ENCODE measurements at places on chromosomes 16 and 17.
A peak's percentile ranks its signal among the peaks of the same experiment; 100 is the strongest.

DNA sequence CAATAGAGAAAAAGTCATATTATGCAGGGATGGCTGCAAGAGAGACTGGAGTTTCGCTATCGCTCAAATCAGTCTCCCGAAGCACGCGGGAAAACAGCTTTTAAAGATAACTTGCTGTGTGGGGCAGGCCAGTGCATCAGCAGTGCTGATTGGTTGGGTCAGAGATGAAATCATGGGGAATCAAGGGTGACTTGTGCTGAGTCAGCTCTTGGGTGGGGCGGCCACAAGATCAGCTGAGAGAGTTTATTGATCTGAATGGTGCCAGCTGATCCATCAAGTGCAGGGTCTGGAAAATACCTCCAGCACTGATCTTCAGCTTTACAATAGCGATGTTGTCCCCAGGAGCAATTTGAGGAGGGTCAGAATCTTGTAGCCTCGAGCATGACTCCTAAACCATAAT lies 430.5 kb downstream of the RBFOX1 start:
- no peak for DNase-seq

GRCh38 chr17:42312035-42312284 lies 23.7 kb downstream of the STAT5A start:
- no peak for DNase-seq

DNA sequence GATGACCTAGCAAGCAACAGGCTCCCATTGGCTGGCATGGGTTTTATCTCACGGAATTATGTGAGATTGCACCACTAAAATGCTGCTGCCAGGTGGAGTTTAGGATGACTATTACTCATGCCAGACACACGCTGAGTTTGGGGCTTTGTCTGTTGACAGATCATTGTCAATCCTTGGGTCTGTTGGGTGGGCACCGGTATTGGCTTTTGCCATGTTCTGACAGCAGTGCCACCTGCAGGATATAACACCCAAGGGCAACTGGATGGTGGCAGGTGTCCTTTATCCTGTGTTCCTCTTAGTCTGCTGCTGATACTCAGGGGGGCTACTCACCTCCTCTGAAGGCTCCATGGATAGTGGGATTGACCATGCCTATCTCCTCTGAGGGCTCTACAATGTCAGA lies 221.6 kb upstream of the DYNLRB2 start:
- no peak for DNase-seq

DNA sequence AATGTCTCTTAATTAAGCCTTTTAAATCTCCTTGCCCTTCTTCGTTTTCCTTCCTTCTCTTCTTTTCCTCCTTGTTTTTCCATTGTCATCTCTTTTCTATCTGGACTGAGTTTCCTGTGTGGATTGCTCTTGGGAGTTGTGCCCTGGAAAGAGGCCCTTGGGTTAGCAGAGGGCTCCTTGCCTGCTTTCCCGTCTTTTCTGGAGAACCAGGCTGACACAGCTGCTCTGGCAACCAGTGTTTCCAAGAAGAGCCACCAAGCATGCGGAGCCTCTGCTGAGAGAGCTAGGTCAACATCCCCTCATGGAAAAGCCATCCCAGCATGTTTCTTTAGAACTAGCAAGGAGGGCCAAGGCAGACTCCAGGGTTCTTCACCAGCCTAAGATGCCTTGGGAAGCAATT lies 75.4 kb downstream of the HLF start:
- no peak for DNase-seq

DNA sequence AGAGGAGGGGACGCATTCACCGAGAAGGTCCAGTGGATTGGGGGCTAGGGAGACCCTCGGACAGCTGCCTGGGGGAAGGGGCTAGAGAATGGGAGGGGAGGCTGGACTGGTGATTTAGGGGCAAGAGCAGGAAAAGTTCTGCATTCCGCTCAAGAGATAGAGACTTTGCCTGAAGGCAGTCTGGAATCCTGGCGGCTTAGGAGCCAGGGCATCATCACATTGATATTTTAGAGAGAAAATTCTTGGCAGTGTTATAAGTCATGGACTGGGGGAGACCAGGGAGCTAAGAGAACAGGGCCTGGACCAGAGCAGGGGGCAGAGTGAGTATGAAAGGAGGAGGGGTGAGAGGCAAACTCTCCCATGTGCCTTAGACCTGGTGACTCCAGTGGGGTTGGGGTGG lies 35.8 kb downstream of the MSI2 start:
- no peak for DNase-seq

DNA sequence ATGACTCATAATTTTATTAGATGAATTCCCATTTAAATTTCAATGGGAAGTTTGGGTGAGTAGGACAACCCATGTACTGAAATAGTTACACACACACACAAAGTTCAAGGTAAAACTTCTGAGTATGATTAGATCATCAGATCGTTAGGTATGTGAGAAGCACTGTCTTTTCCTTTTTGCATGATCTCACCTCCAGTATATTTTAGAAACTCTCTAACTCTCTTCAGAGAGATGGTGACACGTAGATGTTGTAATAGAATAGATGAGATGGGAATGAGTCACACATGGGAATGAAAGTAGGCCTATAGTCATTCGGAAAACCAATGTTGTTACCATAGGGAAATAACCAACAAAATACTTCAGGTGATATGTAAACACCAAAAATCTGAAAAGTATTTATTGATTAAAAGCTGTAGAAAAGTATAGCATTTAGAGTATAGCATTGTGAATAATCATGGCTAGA lies 22.2 kb downstream of the KRT23 start:
- DNase-seq = no peak

DNA sequence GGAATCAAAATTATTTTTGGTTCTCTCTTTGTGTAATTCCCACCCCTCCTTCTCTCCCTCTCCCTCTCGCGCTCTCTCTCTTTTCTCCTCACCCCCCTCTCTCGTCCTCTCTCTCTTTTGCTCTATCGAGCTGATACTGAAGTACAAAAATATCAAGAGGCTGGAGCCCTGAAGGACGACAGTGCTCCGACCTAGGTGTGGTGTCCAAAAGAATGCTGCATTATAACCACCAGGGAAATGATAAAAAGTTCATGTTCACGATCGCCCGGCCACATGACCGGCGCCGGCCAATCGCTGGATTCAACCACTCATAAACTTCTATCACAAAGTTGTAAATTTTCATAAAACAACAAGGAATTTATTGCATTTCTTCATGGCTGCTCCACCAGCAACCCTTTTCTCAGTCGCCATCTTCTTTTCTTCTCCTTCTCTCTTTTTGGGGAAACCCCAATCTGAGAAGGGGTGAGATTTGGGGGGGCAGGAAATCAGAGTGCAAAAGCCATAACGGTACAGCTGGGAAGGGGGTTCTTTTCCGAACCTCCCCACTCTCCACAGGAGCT lies at the start of gene HOXB6:
HOXB6 (minus strand) TSS at position 217 of the 560 bp plus-strand sequence. CDS start 6,836 bp downstream, outside the sequence.
- DNase-seq = no peak

GRCh38 chr17:6567528-6568183 lies 11.3 kb upstream of the PITPNM3 start:
- DNase-seq = no peak

DNA sequence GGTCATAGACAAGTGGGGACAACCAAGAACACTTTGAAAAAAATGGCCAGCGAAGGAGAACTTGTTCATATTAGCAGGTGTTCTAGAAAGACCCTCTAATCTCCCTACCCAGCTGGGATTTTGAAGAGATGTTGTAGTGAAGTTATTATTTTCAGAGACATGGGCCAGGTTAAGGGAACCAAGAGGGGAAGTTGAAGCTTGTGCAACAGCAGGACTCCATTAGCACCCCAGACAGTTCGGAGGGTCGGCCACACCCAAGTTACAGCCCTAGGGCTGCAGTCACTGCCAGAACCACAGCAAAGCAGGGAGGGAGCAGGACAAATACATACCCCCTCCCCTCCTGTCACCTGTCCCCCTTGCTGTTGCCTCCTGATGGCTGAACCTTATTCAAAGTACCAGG lies 42.3 kb downstream of the WSB1 start:
- DNase-seq = no peak

- DNase-seq = peak; percentile 86
Observed at GRCh38 chr17:28725660-28726225, 290 bp downstream of the TLCD1 start.

- DNase-seq = peak; percentile 70
Observed at GRCh38 chr17:80866050-80866793, 125.4 kb upstream of the CHMP6 start.

GRCh38 chr17:65277576-65277975 lies 140.4 kb downstream of the RGS9 start:
- no peak for DNase-seq

DNA sequence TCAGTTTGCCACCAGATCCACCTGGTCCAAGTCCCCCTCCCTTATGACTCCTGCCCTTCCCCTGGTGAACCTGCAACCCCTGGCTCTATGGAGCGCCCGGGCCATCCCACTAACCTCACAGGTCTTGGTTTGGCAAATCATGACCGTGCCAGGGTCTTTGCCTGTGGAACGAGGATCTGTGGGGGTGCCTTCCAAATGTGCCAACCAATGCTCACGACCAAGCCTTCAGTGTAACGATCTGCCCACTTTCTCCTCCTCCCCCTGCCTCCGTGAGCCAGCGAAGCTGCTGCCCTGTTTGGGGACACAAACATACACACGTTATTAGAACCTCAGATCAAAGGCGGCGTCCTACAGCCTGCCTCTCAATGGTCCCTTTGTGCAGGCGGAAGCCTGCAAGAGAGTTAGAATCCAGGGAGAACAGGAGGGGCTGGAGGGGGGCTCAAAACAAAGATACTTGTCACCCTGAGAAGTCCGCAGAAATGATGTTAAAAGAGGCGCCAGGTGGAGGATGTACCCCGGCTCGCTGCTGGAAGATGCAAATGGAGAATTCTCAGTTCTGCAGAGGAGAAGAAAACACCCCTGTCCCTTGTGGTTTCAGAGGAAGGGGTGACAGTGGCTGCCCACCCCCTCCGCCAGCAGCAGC lies 9.0 kb upstream of the NKD1 start:
- DNase-seq = no peak

- peak; percentile 86 for DNase-seq
Observed at GRCh38 chr17:44919885-44920564, 4.7 kb upstream of the GFAP start.

DNA sequence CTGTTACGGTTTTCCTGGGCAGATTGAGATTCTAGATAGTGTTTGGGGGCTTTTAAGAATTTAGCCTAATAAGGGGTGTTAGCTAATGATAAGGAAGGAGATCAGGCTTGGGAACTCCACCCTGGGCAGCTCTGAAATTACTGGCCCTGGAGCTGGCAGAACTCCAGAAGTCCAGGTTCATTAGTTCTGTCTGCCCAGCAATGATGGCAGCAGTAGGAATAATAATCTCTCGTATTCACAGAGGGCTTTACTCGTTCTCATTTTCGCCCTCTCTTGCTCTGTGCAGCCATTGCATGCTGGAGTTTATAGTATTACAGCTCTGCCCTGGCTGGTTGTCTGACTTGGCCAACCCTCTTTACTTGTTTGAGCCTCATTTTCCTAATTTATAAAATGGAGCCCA lies 216.0 kb downstream of the HAPSTR1 start:
- no peak for DNase-seq

DNA sequence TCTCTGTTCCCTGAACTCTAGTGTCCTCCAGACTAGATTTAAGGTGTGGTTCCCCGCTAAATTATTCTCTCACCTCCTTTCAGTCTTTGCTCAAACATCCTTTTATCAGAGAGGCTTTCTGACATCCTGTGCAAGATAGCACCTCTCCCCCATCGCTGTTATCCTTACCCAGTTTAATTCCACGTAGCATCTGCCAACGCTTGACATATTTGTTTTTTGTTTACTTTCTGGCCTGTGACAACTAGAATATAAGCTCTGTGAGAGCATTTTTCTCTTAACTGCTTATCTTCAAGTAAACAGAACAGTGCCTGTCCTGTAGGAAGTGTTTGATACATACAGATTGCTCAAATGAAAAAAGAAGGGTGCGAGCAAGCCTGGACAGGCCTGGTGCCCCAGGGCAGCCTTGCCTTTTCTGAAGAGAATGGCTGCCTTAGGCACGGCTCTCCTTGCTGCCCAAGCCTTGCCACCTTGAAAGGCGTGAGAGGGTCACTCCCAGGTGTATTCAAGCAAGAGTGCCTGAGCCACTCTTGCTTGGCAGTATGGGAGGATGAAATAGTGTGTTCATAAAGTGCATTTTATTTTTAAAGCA lies 9.7 kb downstream of the DYNLL2 start:
- no peak for DNase-seq

DNA sequence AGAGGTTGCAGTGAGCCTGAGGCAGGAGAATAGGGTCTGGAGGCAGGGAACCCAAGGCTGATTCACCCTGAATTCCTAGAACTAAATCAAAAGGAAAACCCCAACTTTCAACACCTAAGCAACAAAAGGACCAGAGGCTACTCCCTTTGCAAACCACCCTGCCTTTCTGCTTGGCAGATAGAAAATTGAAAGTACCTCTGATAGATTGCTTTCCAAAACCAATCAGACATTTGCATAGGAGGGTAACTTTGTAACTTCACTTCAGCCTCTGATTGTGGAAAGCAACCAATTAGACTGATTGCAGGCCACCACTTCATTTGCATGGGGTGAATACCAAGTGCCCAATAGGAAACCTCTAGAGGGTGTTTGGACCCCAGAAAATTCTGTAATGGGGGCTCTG lies 10.9 kb upstream of the TMEM98 start:
- no peak for DNase-seq

DNA sequence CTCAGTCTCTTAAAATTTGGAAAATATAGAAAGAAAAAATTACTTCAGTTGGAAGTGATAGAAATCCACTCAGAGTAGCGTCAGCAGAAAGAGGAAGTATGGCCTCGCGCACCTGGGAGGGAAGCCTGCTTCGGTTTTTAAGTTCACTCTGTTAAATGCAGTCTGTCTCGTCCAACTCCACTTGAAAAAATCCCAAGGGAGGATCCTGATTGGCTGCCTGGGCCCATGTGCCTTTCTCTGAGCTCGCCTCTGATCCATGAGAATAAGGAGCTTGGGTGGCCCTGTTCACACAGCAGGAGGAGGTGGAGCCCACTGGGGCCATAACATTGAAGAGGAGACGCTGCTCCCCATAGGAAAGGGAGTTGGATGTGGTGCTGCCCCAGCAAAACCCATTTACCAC lies 40.7 kb downstream of the DNAJA2 start:
- DNase-seq = no peak

- DNase-seq = no peak
Observed at GRCh38 chr16:75053791-75054555, 55.1 kb downstream of the ZNRF1 start.

DNA sequence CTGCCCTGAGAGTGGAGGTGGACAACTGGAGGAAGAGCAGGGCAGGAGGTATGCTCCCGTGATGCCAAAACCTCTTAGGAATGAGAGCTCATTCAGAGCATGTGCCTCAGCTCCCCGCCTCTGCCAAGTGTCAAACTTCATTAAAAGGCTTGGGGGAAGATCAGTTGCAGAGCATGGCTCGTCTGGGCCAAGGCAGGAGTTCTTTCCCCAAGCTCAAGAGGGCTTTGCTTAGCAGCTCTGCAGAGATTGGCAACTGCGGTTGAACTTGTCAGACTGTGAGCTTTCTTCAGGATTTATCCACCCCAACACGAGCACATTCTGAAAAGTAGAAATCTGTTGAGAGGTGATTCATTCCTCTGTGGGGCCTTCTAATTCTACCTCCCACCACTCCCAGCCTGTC lies 248.1 kb downstream of the HS3ST3A1 start:
- DNase-seq = peak; percentile 98

GRCh38 chr16:1030473-1030901 lies 42.1 kb upstream of the SSTR5 start:
- no peak for DNase-seq
